ENCODE measurements at places on chromosomes 1 and 21. TPM values are rescaled to one million over a fixed set of nuclear protein-coding genes. Genes with fewer than 3 reads are reported as not detected.

The PIGM gene
- 7.9 TPM for total RNA-seq

GRCh38 chr1:194228427-194228826, 1042.0 kb upstream of the B3GALT2 start:
- no peak for DNase-seq

The VAV3 gene
- total RNA-seq: 2.4 TPM

The ARF1 gene
- total RNA-seq: 419 TPM

DNA sequence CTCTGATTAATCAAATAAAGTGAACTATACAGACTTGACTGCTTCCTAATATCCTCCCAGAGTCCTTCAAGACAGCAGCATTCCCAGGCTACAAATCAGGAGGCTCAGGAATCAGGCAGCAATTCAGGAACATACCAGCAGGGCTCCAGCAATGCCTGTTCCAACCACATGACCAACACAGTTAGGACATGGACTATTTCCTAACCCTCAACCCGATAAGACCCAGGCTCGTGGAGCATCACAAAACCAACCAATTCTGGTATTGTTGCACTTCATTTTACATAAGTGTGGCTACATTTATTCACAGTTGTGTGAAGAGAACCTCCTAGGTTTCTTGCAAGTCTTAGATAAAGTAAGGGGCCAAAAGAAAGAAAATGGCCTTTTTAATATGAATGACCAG, 546.2 kb upstream of the ADGRL2 start:
- no peak for DNase-seq
